Activated T-helper 1 cell treated with anti-CD3 and anti-CD28 coated beads, Interleukin-12 subunit alpha, Interleukin-12 subunit beta, Interleukin-2, Interleukin-4 antibody, amounts not matched to agents 30 ng/mL and 10 ng/mL and 1 ng/mL, durations not matched to agents 14 hours and 24 hours and 36 hours (primary cell): ENCODE measurements at places on chromosomes 13 and 19.

DNA sequence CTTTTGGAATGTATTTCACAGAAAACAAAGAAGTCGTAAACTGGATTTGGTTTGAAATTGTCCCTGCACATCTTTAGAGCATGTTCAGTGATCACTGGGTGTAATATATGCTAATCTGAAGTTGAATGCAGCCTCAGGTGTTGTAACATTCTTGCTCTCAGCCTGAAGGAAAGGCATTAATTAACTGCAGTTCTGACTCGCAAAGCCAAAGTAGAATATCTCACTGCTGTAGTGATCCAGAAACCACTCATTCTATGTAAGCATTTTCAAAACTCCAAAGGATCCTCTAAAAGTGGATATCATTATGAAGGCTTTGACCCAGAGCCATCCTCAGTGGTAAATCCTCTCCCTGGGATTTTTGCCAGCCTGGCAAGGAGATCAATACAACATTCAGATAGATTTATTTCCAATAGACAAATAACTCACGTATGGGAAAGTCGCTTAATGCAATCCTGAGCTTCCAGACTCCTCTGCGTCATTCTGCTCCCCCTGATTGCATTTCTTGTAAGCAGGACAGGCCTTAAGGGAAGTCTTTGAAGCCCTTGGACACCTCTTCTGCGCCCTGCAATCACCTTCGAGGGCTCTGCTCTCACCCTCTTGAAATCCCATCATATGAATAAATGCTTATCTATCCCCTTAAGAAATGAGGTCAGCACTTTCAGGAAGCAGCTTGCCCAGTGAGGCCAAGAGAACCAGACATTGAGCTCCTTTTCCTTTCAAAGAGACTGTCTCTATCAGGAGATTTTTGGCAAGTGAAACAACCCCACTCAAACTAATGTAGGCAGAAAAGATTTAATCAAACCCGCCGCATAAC lies 301.7 kb upstream of the NBEA start:
- H3K4me3 ChIP-seq, result no peak overlapping the region
- H3K36me3 ChIP-seq, result no peaks in the 10 kb centered on the region
- H3K27ac ChIP-seq, result no peak overlapping the region
- DNase-seq, result no peak
- no peaks in the 10 kb centered on the region for H3K27me3 ChIP-seq

DNA sequence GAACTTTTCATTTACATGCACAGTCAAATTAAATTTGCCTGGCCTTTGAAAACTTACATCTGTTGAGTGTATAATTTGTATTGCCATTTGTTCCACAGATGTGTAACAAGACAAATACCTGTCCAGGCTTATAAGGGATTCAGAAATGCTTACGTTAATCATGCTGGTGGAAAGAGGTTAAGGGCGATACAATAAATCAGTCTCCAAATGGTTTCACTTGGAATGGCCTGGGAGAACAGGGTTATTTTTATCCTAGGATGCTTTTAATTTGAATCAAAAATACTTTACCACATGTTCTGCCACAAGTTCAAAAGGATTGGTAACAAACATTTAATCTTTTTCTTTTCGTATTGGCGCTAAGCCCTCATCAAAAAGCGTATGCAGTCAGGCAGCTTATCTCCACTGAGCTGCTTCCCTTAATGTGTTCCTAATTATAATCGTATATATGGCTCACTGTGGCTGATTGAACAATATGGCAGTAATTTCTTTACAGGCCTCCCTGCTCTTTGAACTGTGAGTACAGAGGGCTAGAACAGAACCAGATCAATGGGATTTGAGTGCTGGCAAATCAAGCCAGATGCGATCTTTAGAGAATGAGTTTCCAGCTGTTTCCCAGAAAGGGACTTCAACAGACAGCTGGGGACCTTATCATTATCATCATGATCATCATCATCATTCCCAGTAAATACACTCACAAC lies 425.7 kb downstream of the SPRY2 start:
- H3K4me3 ChIP-seq, result no peak overlapping the region
- no peaks in the 10 kb centered on the region for H3K27me3 ChIP-seq

GRCh38 chr19:51367255-51367564 lies 1.0 kb upstream of the ETFB start:
- peaks cover 32% of the 10 kb centered on the region for H3K36me3 ChIP-seq
- peaks cover 68% of the 10 kb centered on the region for H3K4me1 ChIP-seq
- H3K27ac ChIP-seq, result peak overlapping the region; percentile 96
- H3K27me3 ChIP-seq, result no peaks in the 10 kb centered on the region

DNA sequence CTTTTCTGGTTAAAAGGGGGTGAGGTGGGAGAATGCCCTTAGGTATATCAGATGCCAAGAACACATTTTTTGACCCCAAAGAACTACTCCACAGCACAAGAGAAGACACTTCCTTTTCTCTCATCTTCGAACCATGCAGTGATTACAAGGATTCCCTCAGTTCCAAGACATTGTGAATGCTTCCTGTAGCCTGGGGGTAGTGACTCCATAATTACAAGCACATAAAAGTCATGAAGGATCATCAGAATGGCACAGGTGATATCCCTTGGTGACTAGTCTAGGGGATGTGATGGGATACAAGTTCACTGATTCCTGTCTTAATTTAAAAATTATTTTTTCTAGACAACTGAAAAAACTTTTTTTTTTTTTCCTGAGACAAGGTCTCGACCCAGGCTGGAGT lies 78.0 kb downstream of the ZC3H13 start:
- peaks cover 19% of the 10 kb centered on the region for H3K4me1 ChIP-seq
- DNase-seq, result no peak
- H3K27me3 ChIP-seq, result no peaks in the 10 kb centered on the region
- H3K36me3 ChIP-seq, result peaks cover 52% of the 10 kb centered on the region
- H3K27ac ChIP-seq, result no peak overlapping the region

DNA sequence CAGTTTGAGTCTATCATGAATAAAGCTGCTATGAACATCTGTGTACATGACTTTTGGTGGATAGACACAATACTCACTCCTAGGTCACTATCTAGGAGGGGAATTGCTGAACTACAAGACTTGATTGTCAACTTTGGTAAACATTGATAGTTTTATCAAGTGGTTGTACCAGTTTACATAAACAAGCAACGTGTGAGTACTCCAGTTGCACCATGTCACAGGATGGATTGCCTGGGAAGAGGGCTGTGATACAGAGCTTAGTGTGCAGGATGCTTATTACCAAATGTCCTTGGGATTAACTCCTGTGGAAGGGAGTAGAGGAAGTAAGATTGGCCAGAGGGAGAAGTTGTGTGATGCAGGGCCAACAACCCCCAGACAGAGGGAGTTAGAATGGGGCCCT lies 37.7 kb downstream of the RAP2A start:
- H3K36me3 ChIP-seq, result no peaks in the 10 kb centered on the region
- no peaks in the 10 kb centered on the region for H3K4me1 ChIP-seq
- DNase-seq, result no peak
- no peak overlapping the region for H3K4me3 ChIP-seq
- no peaks in the 10 kb centered on the region for H3K27me3 ChIP-seq
- H3K27ac ChIP-seq, result no peak overlapping the region

GRCh38 chr13:106348075-106348840 lies 187.2 kb downstream of the EFNB2 start:
- H3K4me1 ChIP-seq, result no peaks in the 10 kb centered on the region
- peaks cover 16% of the 10 kb centered on the region for H3K27me3 ChIP-seq
- no peak overlapping the region for H3K4me3 ChIP-seq
- no peak for DNase-seq
- no peaks in the 10 kb centered on the region for H3K36me3 ChIP-seq

DNA sequence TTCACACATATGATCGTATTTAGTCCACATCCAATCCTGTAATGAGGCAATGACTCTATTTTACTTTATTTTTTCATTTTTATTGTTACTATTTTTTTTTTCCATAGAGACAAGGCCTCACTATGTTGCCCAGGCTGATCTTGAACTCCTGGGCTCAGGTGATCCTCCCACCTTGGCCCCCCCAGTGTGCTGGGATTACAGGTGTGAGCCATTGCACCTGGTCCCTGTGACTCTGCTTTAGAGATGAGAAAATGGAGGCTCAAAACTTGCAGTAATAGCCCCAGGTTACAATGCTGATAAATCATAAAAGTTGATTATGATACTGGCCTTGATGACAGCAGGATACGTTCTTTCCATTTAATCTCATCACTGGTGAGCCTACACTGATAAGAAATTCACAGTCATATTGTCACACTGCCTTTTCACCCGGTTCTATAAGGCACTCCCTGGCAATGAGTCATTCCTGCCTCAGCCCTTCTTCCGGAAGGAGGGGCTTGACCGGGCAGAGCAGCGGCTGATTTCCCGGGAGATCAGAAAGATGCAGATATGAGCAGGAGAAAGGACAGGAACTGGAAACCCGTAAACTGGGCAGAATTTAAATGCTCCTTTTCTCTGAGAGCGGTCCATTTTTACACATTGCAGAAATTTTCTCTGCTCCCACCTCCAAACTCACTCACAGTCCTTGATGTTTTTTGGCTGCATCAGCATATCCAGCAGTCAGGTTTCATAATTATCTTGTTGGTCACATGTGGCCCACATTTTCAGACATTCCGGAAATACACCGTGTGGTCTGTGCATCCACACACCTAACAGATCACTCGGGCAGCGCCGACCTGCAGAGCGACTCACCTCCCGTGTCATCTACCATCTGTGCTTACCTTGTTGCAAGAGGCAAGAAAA lies 616.4 kb downstream of the EFNB2 start:
- H3K4me1 ChIP-seq, result no peaks in the 10 kb centered on the region
- H3K27ac ChIP-seq, result no peak overlapping the region
- H3K36me3 ChIP-seq, result no peaks in the 10 kb centered on the region
- no peak overlapping the region for H3K4me3 ChIP-seq
- H3K27me3 ChIP-seq, result no peaks in the 10 kb centered on the region

DNA sequence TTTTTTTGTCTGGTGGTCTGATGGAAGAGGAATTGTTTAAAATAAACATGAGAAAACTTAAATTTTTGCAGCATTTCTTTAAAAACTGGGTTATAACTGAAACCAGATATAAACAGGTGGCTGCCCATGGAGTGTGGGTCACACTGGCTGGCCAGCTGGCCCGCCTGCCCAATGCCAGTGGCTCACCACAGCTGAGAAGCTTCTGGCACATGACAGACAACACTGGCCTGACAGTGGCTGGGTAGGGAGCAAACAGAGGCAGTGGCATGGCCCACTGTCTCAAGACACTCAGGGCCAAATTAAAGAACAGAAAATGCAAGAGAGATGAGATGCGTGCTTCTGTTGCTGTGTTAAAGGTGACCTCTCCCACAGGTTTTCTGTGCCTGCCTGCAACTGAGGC lies 3.1 kb upstream of the SLC35E1 start:
- no peak for DNase-seq
- peak overlapping the region; percentile 0 for H3K4me3 ChIP-seq
- H3K27ac ChIP-seq, result peak overlapping the region; percentile 66
- H3K36me3 ChIP-seq, result peaks cover 27% of the 10 kb centered on the region
- peaks cover 50% of the 10 kb centered on the region for H3K4me1 ChIP-seq

DNA sequence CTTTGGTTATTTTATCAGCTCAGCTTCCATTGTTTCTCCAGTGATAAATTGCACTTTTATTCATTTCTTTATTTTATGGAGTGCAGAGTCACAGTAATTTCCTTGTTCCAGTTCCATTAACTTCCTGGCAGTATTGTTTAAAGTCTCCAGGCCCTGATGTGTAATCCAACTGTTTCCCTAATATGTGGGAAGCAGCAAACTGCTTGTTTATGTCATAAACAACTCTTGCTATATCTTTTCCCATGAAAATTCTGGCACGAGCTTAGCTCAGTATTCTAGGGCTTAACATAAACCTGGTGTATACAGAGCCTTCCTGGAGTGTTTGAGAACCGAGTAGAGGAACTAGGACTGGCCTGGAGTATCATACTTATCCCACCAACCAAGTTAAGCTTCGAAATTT lies 83.5 kb upstream of the ARGLU1 start:
- no peak overlapping the region for H3K4me3 ChIP-seq
- H3K4me1 ChIP-seq, result no peaks in the 10 kb centered on the region
- no peak overlapping the region for H3K27ac ChIP-seq
- no peaks in the 10 kb centered on the region for H3K36me3 ChIP-seq

- peaks cover 41% of the 10 kb centered on the region for H3K36me3 ChIP-seq
- no peak overlapping the region for H3K27ac ChIP-seq
- no peak for DNase-seq
- H3K4me3 ChIP-seq, result no peak overlapping the region
- no peaks in the 10 kb centered on the region for H3K4me1 ChIP-seq
Observed at GRCh38 chr19:36745870-36746269, 26.7 kb downstream of the ZNF850 start.

DNA sequence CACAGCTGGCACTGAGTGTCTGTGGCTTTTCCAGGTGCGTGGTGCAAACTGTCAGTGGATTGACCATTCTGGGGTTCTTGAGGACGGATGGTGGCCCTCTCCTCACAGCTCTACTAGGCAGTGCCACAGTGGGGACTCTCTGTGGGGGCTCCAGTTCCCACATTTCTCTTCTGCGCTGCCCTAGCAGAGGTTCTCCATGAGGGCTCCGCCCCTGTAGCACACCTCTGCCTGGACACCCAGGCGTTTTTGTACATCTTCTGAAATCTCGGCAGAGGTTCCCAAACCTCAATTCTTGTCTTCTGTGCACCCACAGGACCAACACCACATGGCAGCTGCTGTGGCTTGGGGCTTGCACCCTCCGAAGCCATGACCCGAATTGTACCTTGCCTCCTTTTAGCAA lies 9.2 kb downstream of the ZNF627 start:
- H3K4me3 ChIP-seq, result no peak overlapping the region
- H3K27ac ChIP-seq, result no peak overlapping the region
- no peaks in the 10 kb centered on the region for H3K27me3 ChIP-seq
- peaks cover 46% of the 10 kb centered on the region for H3K36me3 ChIP-seq
- DNase-seq, result no peak

DNA sequence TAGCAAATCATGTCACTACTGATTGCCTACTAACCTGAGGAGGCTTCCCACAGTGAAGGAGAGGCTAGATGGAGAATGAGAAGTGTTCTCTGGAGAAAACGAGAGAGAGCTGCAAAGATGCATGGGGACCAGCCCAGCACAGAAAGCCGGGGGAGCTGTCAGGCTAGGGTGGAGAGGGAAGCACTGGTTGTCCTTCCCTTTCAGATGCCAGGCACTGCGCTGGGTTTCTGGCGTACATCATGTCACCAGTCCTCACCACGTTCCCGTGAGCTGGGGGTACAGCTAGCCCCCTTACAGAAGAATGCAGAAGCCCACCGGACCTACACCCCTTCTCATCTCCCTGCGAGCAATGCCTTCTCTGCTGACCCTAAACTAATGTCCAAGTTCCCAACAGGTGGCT lies 86.0 kb downstream of the STK24 start:
- H3K4me3 ChIP-seq, result no peak overlapping the region
- no peaks in the 10 kb centered on the region for H3K27me3 ChIP-seq
- no peak overlapping the region for H3K27ac ChIP-seq
- H3K36me3 ChIP-seq, result peaks cover 12% of the 10 kb centered on the region
- peaks cover 55% of the 10 kb centered on the region for H3K4me1 ChIP-seq

GRCh38 chr19:35015270-35015953 lies 14.9 kb upstream of the SCN1B start:
- no peak for DNase-seq
- no peak overlapping the region for H3K4me3 ChIP-seq
- no peaks in the 10 kb centered on the region for H3K27me3 ChIP-seq
- H3K36me3 ChIP-seq, result peaks cover 52% of the 10 kb centered on the region
- H3K27ac ChIP-seq, result no peak overlapping the region

- no peak overlapping the region for H3K27ac ChIP-seq
- H3K36me3 ChIP-seq, result peaks cover 2% of the 10 kb centered on the region
- H3K27me3 ChIP-seq, result peaks cover 49% of the 10 kb centered on the region
- DNase-seq, result no peak
- H3K4me3 ChIP-seq, result no peak overlapping the region
Observed at GRCh38 chr13:50370303-50370950, 355.2 kb downstream of the KCNRG start.

GRCh38 chr13:26656919-26657318 lies 99.4 kb downstream of the WASF3 start:
- no peak overlapping the region for H3K4me3 ChIP-seq
- no peaks in the 10 kb centered on the region for H3K4me1 ChIP-seq
- no peak for DNase-seq
- H3K27ac ChIP-seq, result no peak overlapping the region
- H3K27me3 ChIP-seq, result peaks cover 2% of the 10 kb centered on the region
